Stimulated activated CD8-positive, alpha-beta memory T cell treated with anti-CD3 and anti-CD28 coated beads, Interleukin-7, amount 100 ng/mL, for 1 hour (primary cell): ENCODE measurements at places on chromosomes 12 and 14.

- DNase-seq = no peak
These were observed 55.5 kb downstream of the RPS6KA5 start for GRCh38 chr14:91004987-91005386.

- no peak for DNase-seq
These were observed 24.3 kb downstream of the MAPK1IP1L start for GRCh38 chr14:55075628-55076175.

- DNase-seq = peak; percentile 18
These were observed 792 bp upstream of the SLC38A1 start for GRCh38 chr12:46269429-46270241.

DNA sequence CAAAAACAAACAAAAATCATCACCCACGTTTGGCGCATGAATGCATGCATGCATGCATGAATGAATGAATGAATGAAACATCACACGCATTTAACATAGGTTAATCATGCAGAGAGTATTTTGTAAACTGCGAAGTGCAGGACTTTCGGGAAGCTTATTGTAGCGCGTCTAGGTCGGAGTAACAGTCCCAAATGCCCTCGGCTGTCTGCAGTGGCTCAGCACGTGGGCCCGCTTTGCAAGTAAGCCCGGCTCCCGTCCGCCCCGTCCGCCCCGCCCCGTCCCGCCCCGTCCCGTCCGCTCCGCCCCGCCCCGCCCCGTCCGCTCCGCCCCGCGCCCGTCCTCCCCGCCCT, 263 bp upstream of the IFT81 start:
- DNase-seq = no peak

- DNase-seq = peak; percentile 90
These were observed at the start of gene PXN for GRCh38 chr12:120265473-120266179. PXN (minus strand) TSS chr12:120265730; CDS start chr12:120265629, 101 bp downstream.
